ENCODE measurements at places on chromosomes 12 and 14.

- DNase-seq, result no peak
Observed at GRCh38 chr12:12792421-12792820, 7.0 kb downstream of the APOLD1 start.

- DNase-seq, result no peak
Observed at GRCh38 chr12:91099836-91100235, 11.5 kb downstream of the LUM start.

GRCh38 chr14:26444822-26445221, 153.0 kb downstream of the NOVA1 start:
- DNase-seq, result peak; percentile 25

- no peak for DNase-seq
Observed at GRCh38 chr14:33568935-33569579, 381.8 kb downstream of the EGLN3 start.

DNA sequence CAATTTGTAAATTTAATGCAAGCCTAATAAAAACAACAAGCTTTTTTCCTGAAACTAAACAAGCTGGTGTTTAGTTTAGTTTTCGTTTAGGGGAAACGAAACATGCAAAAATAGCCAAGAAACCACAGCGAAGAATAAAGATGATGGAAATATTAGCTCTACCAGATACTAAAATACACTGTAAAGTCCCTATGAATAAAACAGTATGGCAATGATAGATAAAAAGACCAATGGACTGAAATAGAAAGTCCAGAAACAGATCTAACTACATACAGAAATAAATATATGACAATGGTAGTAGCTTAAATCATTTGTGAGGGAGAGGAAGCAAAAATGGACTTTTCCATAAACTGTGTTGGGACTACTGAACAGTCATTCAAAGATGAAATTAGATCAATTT, 26.4 kb downstream of the ATP2B1 start:
- no peak for DNase-seq

GRCh38 chr12:20317554-20317953, 50.8 kb upstream of the PDE3A start:
- no peak for DNase-seq

GRCh38 chr14:69151458-69152180, 1.3 kb downstream of the DCAF5 start:
- DNase-seq, result peak; percentile 88

DNA sequence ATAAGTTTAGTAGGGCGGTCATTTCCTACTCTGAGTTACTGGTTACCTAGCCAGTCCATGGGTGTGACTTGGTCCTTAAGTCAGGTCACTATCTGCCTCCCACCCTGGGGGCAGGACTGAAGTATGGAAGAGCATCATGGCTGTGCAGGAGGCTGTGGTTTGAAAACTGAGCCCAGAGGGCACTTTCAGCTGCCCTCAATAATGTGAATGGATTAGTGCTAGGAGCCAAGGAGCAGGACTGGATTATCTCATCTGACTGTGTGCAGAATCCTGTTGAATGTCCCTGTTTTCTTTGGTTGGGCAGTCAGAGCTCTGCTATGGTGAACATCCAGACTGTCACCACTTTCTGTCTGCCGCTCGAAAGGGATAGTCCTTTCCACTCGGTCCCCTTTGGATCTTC, 1.6 kb downstream of the ATXN7L3B start:
- no peak for DNase-seq

DNA sequence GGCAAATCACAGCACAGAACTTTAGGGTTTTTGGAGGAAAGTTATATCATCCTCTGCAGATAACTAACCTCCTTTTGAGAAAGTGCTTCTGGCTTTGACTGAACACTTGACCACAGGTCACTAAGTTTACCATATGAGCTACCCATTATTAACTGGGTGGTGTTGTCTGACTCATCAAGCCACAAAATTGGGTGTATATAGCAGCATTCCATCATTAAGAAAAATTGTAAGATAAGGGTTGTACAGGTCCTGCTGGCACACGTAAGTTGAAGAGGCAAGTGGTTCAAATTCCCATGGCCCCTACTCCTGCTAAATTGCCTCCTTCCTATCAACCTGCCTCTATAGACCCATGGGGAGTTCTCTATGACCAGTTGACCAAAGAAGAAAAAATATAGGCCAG, 39.5 kb downstream of the L2HGDH start:
- no peak for DNase-seq

- DNase-seq, result no peak
Observed at GRCh38 chr12:2047752-2048151, 5.0 kb upstream of the CACNA1C start.

DNA sequence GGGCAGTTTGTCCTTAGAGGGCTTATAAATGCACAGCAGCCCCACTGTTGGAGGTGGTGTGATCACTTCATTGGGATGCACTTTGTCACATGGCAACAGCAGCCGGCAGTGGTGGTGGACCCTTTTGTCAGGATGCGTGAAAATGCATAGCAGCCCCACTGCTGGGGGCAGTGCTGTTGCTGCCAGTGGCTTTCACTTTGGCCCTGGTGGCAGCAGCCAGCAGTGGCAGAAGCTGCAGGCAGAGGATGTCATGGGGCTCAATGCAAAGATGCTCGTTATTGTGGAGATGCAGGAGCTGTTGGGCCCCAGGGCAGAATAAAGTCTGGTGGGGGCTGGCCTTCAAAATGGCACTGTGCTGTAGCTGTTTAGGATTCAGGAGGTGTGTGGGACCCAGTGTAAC, 173.0 kb upstream of the DAAM1 start:
- no peak for DNase-seq

GRCh38 chr12:6953442-6954315, 2.5 kb downstream of the PTPN6 start:
- DNase-seq, result no peak

DNA sequence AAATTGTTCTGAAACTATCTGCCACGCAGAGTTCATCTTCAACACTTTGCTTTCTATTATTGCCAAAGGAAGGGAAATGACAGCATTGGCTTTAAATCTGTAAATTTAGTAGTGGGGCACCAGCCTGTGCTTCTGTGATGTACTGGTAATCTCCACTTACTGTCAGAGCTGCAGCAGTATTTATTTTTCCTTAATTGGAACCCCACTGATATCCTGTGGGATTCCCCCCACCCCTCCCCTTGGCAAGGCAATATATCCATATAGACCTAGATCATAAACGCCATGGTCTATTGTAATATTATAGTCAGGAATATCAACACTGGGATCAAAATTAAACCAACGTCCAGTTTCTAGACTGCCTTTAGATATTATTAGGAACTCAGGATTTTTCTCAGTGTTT, 96.7 kb downstream of the RMST start:
- no peak for DNase-seq

DNA sequence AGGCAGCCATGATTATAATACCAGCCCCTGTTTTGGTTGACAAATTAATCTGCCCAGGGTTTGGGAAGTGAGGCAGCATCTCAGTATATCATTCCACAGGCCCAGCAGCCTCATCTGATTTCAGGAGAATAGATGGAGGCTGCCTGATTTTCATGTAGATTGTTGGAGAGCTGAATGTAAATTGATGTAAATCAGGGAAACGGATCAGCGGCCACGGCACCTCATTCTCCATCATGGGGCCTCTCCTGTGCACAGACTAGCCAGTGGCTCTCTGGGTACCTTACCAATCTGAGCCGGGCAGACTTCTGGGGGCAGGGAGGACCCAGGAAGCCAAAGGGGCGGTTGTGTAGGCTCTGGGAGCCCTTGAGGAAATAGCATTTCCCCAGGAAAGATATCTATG, 63.7 kb upstream of the GSC start:
- DNase-seq, result no peak

- no peak for DNase-seq
Observed at GRCh38 chr12:125166041-125166440, 100.8 kb downstream of the AACS start.

- DNase-seq, result no peak
Observed at GRCh38 chr12:79451365-79451764, 239.4 kb downstream of the PAWR start.

- peak; percentile 28 for DNase-seq
Observed at GRCh38 chr14:79332504-79333197, 878.7 kb downstream of the DIO2 start.

DNA sequence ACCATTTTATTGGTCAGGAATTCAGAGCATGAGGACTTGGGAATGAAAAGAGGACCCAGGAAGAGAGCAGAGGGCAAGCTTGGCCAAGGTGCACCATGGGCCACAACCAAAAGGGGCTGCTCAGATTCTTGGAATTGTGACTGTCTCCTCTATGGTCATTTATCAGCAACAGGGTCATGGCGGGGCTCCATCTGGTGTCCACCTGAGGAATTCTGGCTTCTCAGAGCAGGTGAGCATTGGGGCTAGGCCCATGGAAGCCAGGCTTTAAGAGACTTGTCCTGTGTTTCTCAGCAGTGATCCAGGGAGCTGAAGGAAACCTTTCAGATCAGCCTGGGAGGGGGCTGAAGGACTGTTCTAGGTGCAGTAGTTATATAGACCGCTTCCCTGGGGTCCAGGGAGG, 2.6 kb upstream of the RIN3 start:
- no peak for DNase-seq

DNA sequence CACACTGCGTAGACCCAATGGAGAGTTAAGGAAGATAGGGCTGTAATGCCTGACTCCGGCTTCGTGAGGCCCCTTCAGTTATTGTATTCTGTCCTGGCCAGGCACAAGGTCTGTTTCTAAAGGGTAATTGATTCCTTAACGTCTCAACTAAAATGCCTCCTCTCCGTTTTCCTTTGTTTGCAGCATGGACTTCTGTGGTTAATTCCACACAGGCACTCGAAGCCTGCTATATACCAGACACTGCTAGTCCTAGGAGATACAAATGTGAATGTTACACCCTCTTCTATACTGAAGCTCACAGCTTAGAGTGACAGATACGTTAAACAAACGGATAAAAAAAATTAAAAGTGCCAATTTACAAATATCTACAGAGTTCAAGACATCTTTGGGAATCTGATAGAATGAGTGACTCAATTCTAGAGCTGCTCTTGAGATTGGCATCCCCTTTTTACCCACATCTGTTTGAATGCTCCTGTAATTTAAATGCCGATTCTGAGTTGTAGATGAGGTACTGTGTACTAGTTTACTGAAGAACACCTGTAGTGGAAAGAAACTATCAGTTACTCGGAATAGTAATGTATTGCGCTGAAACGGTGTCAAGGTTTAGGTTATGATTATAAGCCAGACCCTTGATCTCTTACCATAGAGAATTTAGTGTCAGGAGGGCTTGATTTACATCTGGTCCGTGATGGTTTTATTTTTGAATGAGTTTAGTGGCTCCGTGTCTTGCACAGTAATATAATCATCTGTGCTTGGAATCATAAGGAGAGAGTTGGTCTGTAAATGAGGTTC, 784 bp downstream of the PSMA6 start:
- DNase-seq, result no peak

- DNase-seq, result no peak
Observed at GRCh38 chr12:56307221-56307965, 7.3 kb upstream of the CS start.

DNA sequence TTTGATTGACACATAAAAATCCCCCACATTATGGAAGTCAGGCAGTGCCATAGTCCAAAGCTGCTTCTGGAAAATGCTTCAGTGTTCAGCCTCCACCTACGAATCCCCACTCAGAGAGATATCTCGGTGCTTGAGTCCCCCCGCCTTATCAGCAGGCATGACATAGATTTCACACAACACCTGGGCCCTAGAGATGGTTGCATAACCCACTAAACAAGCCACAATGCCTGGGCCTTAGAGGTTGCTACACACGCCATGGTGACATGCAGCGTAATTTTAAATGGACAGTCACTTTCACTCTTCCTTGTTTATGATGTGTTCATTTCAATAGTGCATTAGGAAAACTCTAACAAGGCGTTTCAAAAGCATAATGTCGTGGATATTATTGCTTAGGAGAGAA, 38.0 kb downstream of the CCDC60 start:
- no peak for DNase-seq

- DNase-seq, result no peak
Observed at GRCh38 chr14:98651037-98651436, 621.0 kb downstream of the BCL11B start.

- DNase-seq, result no peak
Observed at GRCh38 chr12:108685469-108686260, 45.7 kb downstream of the CORO1C start.

- no peak for DNase-seq
Observed at GRCh38 chr14:60686865-60687264, 37.3 kb downstream of the SIX4 start.

- no peak for DNase-seq
Observed at GRCh38 chr12:15599266-15600037, 189.7 kb downstream of the EPS8 start.

- no peak for DNase-seq
Observed at GRCh38 chr12:2693244-2693860, 101.4 kb upstream of the FKBP4 start.

- no peak for DNase-seq
Observed at GRCh38 chr14:54789781-54790480, 112.7 kb downstream of the GCH1 start.
